ENCODE measurements at places on chromosomes 5 and 9.

DNA sequence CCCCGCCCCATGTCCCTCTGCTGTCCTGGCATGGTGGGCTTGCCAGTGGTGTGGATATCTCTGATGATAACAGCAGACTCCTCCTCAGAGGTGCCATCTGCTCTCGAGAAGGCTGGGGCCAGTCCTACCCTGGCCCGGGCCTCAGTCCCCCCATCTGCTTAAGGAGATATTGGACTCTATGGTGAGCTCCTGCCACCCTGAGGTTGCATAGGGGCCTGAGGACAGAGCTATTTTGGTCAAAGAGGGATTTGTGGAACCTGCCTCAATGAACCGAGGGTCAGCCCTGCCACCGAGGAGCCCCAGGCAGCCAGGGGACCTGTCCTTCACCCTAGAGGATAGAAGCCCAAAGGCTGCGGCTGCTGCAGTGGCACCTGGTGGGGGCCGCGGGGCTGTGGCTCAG is 32.6 kb downstream of the NTNG2 start:
- DNase-seq: no peak

DNA sequence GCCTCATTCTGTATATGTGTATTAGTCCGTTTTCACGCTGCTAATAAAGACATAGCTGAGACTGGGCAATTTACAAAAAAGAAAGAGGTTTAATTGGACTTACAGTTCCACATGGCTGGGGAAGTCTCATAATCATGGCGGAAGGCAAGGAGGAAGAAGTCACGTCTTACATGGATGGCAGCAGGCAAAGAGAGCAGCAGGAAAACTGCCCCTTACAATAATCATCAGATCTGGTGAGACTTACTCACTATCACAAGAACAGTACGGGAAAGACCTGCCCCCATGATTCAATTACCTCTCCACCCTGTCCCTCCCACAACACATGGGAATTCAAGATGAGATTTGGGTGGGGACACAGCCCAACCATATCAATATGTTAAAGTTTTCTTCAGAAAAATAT is 49.8 kb upstream of the GPBP1 start:
- DNase-seq: no peak

- DNase-seq: peak; percentile 4
Observed at GRCh38 chr5:143101725-143102386, 301.6 kb downstream of the NR3C1 start.

GRCh38 chr9:121450241-121450640 is 49.4 kb downstream of the GGTA1 start:
- DNase-seq: no peak

Measured in stimulated activated CD8-positive, alpha-beta memory T cell treated with anti-CD3 and anti-CD28 coated beads, Interleukin-7, amount 100 ng/mL, for 24 hours (primary cell).